Uterus (tissue), 4 donors: ENCODE measurements at places on chromosomes 2 and 18.
A peak's percentile ranks its signal among the peaks of the same experiment; 100 is the strongest.

GRCh38 chr18:35515460-35516130, 17.8 kb upstream of the INO80C start:
- DNase-seq: no peak

DNA sequence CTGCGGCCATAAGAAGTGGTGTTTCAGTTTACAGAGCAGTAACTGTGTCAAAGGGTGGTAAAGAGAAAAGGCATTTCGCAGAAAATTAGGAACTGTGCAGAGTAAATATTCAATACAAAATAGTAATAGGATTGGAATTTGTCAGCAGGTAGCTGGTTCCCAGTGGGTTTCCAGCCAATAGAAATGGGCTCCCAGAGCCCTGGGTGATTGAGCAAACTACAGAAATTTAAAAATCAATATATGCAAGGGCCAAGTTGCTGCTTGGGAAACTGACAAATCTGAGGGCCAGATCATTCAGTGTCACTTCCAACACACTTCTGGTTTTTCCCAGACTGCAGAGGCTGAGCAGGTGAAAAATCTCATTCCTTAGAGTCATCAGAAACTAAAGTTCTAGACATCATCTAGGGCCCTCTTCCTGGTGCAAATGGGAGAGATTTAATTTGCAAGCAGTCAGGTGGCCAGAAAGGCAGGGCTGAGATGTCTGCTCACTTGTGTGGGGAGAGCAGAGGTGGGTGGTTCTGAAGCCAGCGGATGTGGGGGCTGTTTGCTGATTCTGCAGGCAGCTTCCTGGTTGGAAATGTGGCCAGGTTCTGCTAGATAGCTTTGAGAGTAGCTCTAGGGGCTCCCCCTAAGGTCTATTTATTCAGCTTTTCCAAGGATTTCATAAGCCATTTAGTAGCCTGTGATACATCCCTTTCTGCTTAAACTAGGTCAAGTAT, 182.4 kb downstream of the NCK2 start:
- no peak for DNase-seq

DNA sequence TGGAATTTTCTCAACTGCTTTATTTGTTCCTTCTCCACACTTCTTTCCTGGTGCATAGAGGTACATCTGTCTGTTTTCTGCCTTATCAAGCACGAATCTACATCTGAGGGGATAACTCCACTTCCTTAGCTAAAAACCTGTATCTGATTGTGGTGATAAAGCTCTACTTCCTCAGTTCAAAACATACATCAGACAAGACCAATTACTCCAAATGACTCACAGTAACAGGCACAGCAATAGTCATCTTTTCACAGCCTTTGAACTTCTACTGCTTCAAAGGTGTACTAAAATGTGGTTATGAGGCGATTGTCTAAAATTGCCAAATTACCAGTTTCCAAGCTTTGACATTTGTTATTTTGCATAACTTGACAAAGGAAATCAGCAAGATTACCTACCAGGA, 803.6 kb upstream of the ZEB2 start:
- DNase-seq: no peak

DNA sequence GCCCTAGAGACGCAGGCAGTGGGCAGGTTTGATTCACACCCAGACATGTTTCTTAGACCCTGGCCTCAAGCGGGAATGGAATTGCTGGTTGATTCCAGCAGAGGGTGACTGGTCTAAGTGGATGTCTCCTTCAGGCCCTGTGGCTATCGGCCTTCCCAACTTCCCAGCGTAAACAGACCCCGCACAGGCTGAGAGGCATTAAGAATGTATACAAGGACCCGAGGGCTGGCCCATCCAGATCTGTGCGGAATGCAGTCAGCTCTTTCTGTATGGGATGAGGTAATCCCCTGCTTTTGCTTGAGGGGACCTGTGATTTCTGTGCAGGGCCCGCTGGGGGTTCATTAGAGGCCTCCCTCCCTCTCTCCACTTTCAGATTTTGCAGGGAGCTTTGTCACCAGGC, 6.5 kb downstream of the ACKR3 start:
- DNase-seq: no peak

- DNase-seq: no peak
Observed at GRCh38 chr2:221330436-221330835, 241.7 kb downstream of the EPHA4 start.

DNA sequence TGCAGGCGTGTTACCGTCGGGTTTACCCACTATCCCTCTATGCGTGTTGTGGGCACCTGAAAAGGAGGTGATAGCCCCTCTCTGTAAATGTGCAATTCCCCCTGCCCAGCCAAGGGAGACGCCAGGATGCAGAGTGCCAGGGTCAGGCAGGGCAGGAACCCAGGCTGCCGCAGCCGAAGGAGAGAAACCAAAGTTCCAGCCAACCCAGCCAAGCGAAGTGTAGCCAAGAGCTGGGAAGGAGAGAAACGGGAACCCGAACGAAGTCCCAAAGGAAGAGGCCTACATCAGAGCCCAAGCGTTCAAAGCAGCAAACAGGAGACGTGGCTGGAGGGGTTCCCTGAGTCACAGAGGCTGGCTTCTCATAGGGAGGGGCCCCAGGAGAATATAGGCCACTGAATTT, 24.2 kb upstream of the SPR start:
- DNase-seq: no peak

- no peak for DNase-seq
Observed at GRCh38 chr2:23137166-23137565, 247.8 kb upstream of the KLHL29 start.

DNA sequence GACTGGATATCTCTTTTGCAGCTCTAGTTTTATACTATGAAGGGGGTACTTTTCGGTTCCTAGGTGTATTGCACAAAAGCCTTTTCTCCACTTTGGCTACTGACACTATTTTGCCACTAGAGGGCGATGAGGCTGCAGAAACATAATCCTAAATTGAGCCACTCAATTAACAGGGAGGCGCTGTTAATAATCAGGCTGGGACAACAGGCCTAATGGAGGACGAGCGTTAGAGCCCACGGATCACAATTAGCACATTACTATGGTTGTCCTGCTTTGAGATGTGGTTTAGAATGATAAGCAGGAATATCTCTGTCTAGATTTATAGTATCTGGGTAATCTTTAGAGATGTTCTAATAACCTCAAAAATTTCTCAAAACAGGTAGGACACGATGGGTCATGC, 62.2 kb upstream of the PMAIP1 start:
- DNase-seq: peak; percentile 31

DNA sequence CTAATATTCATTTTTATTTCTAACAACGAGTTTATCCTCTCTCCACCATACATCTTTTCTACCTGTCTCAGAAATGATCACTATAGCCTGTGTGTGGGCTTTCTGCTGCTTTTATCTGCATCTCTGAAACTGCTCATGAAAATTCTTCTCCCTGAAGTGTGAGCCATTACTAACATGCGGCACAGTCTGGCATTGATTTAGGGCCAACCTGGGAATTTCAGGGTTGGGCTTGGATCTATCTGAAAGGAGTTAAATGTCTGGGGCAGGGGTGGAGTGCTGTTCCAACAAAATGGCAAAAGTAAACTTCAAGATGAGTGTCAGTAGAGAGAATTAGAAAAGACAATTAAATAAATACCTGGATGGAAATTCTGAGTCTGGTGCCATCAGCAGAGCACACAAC, 198.2 kb upstream of the OSR1 start:
- DNase-seq: no peak

- peak; percentile 40 for DNase-seq
Observed at GRCh38 chr2:33441235-33441810, 35.1 kb upstream of the RASGRP3 start.

GRCh38 chr2:143684551-143685320, 555.5 kb downstream of the ARHGAP15 start:
- DNase-seq: no peak

DNA sequence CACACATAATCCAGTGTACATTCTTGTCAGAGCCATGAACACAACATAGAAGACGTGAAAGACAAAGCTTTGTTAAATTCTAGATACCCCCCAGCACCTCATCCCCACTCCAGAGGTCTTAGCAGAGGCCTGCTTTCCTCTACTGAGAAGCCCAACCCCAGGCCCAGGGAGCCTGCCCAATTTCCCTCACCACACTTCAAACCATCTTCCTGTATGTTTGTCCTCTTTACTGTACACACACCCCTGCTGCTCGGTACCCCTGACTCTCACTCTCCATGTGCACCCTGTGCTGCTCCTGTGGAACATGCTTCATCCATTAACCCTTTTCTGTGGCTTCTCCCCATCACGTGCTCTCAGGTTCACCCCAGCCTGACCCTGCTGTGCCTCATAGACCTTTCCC, 37.2 kb downstream of the BOLA3 start:
- DNase-seq: no peak

GRCh38 chr2:56184500-56185011, 766 bp downstream of the CCDC85A start:
- no peak for DNase-seq

DNA sequence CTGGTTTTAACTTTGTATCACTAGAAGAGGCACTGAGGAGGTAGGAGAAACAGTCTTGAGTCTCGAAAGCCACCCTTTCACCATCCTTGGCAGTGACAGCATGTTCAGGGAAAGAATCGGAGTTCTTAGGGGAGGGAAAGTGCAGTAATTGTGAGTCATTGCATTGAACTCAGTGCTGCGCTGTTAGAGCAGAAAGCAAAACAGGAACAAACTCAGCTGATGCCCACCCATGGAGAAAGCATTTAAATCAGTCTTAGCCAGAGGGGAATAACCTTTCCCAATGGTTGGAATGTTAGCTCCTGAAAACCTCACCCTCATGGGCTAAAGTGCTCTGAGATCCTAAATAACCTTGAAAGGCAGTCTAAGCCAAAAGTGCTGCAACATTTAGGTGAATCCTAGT, 845.6 kb upstream of the CNTNAP5 start:
- no peak for DNase-seq

DNA sequence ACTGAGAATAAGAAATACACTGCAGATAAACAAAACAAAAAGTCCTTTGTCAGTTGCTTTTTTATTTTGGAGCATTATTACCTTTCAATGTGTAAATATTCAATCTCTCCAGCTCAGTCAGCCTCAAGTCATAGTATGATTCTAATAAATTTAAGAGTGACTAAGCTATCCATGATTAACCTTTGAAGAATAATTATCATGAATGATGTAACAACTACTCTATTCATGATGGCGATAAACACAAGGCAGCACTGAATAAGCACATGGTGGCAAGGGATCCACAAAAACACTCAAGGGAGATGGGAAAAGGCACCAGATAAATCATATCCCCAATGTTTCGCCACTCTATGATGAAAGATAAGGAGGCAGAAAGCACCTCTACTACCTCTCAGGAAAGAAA, 67.0 kb downstream of the MAP4K3 start:
- no peak for DNase-seq

DNA sequence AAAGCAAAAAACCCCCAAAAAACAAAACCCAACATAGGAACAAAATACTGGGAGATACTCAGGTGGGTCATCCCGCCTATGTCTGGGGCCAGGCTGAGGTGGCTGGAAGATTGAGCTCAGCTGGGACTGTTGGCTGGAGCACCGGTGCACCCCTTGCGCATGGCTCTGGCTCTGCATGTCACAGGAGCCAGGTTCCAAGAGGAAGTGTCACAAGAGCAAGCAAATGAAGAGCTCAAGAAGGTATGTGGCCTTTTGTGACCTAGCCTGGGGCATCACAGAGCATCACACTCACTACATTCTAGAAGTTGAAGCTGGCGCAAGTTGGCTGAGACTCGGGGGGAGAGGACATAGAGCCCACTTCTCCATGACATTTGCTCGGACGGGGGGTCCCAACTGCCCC, 40.6 kb downstream of the PDCL3 start:
- DNase-seq: no peak

DNA sequence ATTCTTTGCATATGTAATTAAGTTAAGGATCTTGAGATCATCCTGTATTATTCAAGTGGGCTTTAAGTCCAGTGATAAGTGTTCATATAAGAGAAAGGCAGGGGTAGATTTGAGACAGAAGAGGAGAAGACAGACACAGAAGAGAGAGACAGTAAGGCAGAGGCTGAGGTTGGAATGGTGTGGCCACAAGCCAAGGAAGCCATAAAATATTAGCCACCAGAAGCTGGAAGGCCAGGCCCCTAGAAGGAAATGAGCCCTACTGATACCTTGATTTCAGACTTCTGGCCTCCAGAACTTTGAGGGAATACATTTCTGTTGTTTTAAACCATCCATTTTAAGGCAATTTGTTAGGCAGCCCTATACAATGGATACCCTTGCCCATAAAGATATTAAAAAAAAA, 66.9 kb upstream of the DLX2 start:
- no peak for DNase-seq

- DNase-seq: no peak
Observed at GRCh38 chr18:30150586-30151250, 891.8 kb downstream of the DSC3 start.

DNA sequence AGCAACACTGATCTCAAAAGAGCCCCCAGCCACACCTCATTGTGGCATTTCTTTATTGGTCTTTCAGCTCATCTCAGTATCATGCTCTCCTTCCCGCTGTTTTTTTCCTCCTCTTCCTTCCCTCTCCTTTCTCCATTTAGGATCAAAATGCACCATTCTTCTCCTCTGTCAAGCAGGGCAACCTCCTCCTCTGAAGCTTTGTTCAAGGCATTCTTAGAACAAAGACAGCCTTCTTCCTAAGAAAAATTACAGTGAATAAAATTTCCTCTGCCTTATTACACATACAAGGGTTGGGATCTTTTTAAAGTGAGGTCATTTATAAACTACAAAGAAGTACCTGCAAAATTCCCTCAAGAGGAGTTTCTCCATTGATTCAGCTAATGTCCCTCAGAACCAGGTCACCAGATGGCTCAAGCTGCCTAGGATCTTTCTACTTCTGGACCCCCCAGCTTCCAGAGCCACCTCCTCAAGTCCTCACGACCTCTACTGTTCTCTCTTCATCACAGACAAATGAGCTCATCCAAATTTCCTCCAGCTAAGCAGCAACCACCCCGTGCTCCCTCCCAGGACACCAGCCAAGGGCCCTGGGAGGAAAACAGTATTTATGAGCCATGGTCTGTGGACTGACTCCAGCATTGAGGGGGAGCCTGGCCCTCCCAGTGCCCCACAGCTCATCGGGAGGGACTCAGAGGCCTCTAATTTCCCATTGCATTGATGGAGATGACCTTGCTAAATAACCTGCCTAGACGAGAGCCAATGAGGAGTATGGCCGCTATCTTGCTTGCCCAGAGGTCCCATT, 18.0 kb downstream of the SFXN5 start:
- DNase-seq: no peak

DNA sequence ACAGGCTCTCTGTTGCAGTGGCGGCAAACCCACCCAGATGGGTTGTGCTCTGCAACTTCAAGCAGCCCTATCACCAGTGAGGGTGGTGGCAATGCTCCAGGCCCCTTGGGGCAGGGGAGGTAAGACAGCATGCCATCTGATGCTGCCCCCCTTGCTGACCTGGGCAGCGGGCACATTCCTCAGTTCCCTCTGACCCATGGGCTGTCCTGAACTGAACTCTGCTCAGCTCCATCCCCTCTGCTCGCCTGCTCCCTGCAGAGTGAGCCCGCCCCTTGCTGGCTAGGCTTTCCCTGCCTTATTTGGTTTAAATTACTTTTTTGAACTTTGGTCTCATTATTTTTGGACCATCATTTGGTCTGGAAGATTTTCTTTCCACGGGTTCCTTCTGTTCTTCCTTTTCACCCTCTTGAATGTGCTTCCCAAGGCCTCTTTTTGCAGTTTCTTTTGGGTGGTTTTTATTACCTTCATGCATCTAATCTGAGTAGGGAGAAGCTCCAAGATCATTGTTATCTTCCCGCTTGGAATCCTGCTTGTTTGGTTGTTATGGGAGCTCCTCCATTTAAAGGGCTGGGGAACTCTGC, 565.4 kb downstream of the TNS1 start:
- peak; percentile 47 for DNase-seq
